ENCODE measurements at places on chromosomes 16 and 17.

- no peak for DNase-seq
These were observed 76.6 kb upstream of the PLCG2 start for GRCh38 chr16:81702506-81702905.

DNA sequence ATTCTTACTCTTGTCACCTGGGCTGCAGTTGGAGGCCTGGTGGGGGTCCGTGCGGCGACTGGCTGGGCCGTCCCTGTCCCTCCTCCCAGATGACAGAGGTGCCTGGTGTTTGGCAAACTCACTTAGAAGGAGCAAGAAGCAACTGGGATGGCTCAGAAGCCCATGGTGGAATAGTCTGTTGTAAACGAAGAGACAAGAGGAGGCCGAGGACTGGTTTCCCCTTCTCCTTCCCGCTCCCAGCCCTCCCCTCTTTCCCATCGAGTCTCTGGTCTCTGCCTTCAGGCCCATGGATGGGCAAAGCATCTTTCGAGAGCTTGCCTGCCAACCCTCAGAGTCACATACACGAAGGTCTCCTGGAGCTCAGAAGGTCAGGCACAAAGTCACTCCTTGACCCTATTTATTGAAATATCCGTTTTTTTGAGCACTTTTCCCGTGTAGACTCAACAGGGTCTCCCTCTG is 364.4 kb downstream of the SEC14L1 start:
- DNase-seq = no peak

DNA sequence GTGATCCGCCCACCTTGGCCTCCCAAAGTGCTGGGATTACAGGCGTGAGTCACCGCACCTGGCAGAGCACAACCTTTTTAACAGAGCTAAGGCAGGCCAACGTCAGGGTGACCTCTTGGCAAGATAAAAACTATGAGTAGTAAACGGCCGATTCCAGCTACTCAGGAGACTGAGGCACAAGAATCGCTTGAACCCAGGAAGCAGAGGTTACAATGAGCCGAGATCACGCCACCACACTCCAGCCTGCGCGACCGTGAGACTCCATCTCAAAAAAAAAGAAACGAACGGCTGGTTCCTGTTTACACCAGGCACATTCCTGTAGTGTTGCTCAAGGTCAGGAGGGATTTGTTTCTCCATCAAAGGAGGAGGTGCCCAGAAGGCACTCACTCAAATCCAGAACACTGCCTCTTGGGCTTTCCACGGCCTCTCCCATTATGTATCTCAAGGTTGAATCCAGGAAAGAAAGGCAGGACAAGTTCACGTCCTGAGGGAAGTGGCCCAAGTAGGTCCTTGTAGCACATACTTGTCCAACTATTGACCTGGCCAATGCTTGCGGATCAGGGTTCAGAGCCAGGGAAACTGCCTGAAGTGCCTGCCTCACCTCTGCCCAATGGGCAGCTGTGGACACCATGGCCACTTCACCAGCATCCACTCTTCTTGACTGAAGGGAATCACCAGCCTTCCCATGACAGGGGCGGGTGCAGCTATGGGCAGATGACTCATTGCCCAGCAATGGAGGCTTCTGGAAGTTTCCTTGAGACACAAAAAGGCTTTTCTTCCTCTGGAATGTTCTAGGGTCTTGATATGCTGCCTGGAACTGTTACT is 13.5 kb downstream of the KNOP1 start:
- DNase-seq = no peak

DNA sequence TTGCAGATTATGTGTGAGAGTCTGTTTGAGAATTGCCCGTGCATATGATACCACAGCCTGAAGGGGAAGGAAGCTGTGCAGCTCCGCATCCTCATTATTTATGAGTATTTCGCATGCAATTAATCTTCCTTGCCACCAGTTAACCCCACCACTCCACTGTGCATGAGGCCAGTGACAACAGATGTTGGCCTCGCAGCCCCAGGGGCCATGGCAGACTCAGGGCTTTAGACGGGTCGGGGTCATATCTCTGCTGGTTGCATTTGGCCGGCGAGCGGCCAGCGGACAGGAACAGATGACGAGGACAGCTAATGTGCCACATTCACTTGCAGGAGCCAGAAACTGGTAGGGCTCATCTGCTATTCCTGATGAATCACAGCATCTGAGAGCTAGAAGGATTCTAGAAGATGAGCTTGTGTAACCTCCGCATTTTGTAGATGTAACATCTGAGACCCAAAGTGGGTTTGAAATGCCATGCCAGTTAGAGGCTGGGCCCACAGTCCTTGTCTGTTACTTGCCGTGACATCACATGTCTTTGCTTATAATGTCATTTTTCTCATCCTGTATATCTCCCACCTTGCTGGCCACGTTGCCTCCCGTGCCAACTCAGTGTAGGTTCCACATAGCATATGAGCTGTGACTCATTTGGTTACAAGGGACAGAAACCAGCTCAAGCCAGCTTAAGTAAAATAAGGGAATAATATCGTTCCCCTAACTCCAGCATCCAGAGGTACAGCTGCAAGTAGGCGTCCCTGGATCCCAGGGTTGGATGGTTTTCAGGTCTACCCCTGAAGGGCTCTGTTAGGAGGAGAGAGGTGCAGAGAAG is 137.2 kb downstream of the SNX29 start:
- no peak for DNase-seq

GRCh38 chr17:44155488-44155887 is 13.8 kb downstream of the HROB start:
- no peak for DNase-seq

GRCh38 chr16:64362193-64362592 is 759.7 kb downstream of the CDH11 start:
- DNase-seq = no peak

DNA sequence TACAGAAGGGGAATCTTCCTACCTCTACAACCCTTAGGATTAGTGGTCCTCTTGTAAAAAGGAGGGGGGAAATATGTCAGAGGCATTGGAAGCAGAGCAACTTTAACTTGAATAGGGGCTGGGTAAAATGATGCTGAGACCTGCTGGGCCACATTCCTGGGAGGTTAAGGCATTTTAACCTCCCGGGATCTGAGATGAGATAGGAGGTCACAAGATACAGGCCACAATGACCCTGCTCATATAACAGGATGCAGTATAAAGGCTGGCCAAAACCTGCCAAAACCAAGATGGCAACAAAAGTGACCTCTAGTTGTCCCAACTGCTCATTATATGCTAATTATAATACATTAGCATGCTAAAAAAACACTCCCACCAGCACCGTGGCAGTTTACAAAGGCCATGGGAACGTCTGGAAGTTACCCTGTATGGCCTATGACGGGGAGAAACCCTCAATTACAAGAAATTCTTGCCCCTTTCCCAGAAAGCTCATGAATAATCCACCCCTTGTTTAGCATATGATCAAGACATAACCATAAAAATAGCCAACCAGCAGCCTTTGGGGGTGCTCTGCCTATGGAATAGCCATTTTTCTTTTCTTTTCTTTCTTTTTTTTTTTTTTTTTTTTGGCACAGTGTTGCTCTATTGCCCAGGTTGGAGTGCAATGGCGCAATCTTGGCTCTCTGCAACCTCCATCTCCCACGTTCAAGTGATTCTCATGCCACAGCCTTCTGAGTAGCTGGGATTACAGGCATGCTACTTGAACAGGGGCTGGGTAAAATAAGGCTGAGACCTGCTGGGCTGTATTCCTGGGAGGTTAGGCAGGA is 6.2 kb upstream of the C1QTNF1 start:
- no peak for DNase-seq

DNA sequence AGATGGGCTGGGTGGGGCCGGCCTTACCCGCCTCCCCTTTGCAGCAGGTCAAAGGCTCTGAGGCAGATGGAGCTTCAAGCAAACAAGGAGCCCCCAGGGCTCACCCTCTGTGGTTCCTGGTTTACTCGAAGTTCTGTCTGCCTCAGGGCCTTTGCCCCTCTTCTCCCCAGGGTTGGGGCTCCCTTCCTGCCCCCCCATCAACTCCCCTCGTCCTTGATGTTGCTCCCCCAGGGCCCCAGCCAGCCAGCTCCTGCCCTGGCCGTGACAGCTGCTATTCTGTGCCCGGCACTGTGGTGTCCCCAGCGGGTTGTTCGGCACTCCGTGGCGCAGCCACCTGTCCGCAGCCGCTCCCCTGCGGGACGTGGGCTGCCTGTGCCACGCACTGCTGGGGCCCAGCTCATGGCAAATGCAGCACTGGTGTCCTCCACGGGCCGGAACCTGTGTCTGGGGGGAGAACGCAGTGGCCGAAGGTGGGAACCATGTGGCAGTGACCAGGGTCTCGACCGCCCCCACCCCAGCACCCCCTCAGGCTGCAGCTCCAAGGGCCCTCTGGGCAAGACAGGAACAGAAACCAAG is 4.3 kb upstream of the METRN start:
- DNase-seq = no peak

DNA sequence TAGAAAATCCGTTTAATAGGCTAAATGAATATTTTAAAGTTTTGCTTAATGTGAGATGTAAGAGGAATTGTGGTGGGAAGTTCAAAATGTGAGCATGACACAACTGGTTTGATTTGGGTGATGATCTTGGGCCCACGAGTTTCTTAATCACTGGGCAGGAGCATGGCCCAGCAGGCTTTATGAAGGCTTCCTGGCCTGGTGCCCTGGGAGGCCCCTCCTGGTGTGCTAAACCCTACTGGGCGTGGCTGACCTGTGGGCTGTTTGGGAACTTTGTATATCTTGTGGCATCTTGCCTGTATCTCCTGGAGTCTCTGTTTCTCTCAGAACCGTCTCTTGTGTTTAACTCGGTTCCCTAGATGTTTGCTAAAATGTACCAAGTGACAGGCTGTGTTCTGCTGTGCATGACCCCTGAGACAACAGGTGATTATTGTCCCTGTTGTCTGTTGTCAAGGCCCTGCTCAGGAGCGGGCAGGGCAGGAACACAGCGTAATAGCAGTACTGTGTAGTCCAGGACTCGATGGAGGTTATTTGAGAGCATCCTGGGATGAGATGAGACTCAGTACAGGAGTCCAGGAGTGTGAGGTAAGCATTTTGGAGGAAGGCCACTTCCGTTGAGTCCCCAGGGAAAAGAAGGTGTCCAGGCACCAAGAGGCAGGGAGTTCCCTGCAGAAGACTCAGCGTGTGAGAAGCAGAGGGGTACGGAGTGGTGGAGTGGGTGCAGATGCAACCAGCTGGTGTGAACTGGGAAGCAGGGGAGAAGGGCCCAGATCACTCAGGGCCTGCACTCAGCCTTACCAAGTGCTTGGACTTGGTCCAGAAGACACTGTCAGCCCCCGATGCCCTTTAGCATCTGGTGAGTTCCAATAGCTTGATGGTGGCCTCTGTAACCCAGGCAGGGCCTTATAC is 48.5 kb downstream of the B9D1 start:
- no peak for DNase-seq

DNA sequence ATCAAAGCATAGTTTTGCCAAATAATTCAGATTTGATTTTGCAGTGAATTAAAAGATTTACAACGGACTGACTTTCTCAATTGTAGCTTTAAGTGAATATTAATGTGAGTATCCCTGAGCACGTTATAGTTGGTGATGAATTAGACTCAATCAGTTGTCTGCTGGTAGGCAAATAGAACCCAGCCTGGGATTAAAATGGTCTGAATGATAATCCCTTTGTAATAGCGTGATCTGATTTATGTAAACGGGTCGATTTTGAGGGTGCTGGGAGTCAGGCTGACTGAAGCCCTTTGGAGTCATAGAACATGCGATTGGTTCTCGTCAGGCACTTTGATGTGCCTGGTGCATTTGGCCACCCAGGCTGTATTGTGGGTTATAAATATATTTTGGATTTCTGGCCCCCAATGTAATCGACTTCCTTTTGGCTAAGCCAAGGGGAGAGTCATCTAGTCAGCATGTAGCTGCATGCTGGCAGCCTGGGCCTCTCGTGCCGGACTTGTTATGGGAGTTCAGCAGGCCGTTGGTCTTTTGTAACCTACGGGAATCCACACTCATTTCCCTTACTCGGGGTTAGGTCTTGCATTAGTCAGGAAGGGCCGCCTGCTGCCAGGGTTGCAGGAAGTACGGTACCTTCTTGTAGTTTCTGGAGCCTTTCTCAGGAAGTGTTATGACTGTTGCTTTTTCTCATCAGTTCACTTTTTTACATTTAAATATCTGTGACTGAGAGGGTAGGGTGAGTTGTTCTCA is 5.4 kb downstream of the PGS1 start:
- no peak for DNase-seq

- DNase-seq = no peak
These were observed 38.8 kb upstream of the PRKCB start for GRCh38 chr16:23796941-23797340.

DNA sequence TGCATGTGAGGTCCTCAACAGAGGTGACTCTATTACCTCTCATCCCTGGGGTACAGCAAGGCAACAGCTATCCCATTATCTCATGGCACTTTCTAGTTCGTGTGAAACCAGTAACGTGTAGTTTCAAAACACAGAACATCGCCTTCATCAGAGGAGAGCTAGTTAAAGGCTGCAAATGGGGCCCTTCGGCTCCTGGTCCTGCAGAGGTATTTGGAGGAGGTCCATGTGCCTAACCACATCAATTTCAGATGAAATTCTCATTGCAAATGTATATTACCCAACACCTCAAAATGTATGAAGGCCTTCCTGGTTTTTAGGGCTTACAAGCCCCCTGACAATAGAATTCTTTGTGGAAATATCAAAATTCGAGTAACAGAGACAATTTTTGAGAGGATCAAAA is 95.7 kb upstream of the PSMD7 start:
- no peak for DNase-seq

DNA sequence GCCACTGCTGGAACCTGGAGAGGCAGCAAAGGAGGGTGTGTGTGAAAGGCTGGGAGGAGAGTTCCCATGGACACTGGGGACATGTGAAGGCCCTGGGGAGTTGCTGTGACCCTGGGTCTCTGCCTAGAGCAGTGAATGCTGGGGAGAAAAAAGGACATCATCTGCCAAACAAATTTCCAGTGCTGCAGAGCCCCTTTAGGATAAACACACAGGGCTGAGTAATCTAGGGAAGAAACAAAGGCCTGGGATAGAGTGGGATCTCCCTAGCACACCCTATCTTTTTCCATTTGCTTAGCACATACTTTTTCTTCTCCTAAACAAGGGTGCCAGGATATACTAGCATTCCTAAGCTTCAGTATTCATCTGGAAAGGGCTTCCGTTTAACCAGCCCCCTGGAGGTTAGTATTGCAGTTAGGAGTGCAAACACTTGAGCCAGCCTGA is 3.3 kb upstream of the HIGD1B start:
- DNase-seq = no peak

All from stimulated activated CD8-positive, alpha-beta memory T cell treated with anti-CD3 and anti-CD28 coated beads, Interleukin-15, amount 100 ng/mL, for 4 hours (primary cell).